ENCODE measurements at places on chromosomes 11 and 22.

- DNase-seq, result no peak
Observed at GRCh38 chr11:85495918-85496317, 131.2 kb downstream of the DLG2 start.

DNA sequence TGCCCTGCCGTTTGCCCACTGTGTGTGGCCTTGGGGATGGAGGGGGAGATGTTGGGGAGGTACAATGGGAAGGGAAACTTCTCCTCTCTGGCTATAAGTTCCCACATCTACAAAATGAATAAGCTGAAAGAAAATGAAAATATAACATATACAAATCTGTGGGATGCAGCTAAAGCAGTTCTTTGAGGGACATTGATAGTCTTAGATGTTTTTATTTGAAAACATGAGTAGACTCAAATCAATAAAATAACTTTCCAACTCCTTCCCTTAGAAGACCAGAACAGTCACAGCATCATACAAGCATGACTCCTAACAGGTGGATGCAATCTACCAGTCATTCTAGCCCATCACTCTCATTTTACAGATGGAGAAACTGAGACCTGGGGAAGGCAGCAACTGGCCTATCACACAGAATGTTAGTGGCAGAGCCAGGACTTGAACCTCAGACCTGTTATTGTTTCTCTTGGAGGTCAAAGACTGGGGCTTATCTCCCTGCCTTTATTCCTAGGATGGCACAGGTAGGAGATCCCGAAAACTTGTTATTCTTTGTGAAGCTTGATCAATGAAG lies 25.2 kb upstream of the CCDC86 start:
- no peak for DNase-seq

DNA sequence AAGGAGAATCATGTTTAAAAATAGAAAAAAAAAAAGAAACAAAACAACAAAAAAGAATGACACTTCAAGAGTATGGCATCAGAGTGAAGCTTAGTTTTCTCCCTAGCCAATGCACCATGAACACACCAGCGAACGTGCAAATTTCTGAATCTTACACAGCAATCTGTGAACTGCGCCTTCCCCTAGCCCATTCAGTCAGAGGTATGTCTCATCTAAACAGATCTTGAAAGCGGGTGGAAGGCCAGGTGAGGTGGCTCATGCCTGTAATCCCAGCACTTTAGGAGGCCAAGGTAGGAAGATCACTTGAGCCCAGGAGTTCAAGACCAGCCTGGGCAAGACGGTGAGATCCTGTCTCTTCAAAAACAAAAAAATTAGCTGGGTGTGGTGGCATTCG lies 113.1 kb downstream of the MICAL3 start:
- DNase-seq, result no peak

DNA sequence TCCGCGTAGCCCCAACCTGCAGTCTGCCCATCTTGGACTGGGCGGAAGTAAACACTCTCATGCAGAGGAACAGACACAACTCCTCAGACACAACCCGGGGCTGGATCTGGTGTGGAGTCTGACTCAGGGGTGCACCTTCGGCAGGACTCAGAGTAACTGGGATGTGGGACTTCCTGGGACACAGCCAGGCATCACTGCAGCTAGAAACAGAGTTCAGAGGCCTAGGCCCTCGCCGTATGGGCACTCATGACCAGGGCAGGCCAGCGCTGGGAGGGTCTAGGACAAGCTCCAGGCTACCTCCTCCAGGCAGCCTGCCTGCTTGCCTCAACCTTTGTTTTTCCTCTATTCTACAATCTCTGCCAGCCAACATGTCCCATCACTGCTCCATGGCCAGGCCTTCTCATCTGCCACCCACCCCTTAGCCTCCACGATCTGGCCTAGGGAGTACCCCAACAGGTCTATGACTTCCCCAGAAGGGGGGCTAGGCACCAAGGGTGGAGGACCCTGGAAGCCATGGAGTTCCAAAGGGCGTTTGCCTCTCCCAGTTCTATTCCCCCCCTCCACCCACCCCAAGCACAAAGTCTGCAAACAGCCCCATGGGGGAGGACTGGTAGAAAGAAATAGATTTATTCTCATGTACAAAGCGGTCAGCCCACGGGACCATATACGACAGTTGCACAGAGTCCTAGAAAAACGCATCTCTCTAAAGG lies 98.5 kb downstream of the PDE2A start:
- no peak for DNase-seq

- no peak for DNase-seq
Observed at GRCh38 chr22:46780453-46780852, 18.0 kb downstream of the TBC1D22A start.

DNA sequence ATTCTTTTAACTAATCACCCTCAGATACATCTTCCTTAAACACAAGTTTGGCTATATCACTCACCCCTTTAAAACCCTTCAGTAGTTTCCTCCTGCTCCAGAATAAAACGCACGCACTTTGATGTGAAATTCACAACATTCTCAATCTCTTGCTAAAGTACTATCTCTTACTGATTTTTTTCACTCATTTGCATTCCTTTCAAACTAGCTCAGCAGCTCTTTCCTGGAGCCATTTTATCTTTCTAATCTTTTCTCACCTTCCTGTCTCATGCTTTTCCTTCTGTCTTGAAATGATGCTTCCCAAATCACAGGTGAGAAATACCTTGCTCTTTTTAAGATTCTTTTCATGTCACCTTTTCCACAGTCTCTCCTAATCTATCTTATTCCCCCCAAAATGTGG lies 1074.4 kb downstream of the DLG2 start:
- no peak for DNase-seq

- peak; percentile 81 for DNase-seq
Observed at GRCh38 chr11:66312549-66313320, 4.1 kb downstream of the CD248 start.

- DNase-seq, result peak; percentile 99
Observed at GRCh38 chr11:117176186-117176585, 2.4 kb upstream of the SIDT2 start.

- DNase-seq, result no peak
Observed at GRCh38 chr11:95257456-95257971, 26.5 kb upstream of the SESN3 start.

DNA sequence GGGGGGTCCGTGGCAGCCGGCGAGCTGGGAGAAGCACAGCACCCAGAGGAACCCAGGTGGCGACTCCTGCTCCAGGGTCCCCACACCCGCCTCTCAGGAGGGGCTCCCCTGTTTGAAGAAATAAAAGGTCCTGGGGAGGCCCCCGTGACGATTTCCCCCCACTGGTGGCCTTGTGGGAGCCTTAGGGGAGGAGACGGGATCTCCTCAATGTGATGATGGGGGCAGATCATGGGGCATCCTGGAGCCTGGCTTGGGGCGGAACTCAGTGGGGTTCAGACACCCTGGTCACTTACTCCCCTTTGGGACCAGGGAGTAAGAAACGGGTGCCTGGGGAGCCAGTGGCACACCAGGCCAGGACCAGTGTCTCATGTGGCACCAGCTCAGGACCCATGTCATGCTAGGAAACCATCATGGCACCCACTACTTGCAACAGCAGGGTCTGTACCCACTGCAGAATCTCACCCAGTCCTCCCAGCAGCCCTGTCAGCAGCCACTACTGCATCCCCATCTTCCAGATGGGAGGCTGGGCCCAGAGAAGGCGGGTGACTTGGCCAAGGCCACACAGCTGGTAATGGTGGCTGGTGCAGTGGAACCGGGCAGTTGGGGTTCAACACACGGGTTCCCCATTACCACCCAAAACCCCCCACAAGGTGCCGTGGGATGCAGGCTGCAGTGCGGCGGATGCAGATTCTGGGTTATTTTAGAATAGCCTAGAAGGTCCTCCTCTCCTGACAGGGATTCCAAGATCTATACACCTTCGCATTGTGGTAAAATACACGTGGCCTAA lies 130.7 kb downstream of the CTTN start:
- DNase-seq, result no peak

GRCh38 chr22:43099095-43099494 lies 9.9 kb upstream of the TTLL1 start:
- no peak for DNase-seq

GRCh38 chr22:40070701-40071100 lies 75.9 kb downstream of the FAM83F start:
- DNase-seq, result no peak

DNA sequence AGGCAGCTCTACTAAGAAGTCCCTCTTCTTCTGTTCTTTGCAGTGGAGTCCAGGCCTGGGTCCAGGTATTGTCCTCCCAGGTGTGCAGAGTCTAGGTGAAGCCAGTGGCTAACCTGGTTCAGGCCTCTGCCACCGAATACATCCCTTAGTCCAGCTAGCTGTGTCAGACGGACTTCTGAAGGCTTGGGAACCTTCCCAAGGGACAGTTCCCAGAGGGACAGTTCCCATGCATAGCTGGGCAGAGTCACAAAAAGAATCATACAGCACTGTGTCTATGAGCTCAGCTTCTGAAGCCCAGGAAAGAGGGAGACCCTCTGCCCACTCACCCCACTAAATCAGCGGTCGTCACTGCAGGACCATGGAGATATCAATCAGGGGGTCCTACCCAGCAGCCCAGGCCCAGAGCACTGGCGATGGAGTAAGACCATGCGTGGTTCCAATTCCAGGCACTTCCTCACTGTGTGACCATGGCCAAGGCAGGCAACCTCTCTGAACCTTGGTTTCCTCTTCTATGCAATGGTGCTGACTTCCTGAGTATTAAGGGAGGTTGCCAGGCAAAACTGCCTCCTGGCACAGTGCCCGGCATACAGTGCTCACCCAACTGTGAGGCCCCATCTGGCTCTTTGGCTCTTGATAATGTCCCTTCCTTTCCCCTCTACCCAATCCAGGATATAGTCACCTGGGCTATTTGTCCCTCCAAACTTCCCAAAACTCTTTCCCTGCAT lies 3.4 kb downstream of the MS4A10 start:
- DNase-seq, result no peak

- DNase-seq, result no peak
Observed at GRCh38 chr11:124778281-124778680, 16.2 kb upstream of the ESAM start.

- DNase-seq, result no peak
Observed at GRCh38 chr11:77558380-77558779, 31.4 kb upstream of the AQP11 start.

- DNase-seq, result no peak
Observed at GRCh38 chr11:60347084-60347797, 20.2 kb downstream of the MS4A6E start.

- no peak for DNase-seq
Observed at GRCh38 chr11:43830928-43831440, 49.6 kb upstream of the ALKBH3 start.

DNA sequence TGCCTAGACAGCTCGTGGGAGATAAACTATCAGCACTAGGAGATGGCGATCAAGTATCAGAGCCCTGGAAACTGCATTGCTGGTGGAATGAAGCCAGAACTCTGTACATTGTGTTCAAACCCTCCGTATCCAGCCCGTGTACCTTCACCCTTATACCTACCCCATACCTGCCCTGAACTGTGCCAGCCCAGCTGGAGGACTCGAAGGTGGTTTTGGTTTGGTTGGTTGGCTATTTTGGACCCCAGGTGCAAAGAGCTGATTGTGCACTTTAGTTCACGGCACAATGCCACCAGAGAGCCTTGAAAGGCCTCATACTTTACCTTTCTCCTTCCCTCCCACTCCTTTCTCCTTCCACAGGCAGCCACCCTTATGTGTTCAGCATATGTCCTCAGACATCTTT lies 16.0 kb downstream of the FAM83F start:
- no peak for DNase-seq

DNA sequence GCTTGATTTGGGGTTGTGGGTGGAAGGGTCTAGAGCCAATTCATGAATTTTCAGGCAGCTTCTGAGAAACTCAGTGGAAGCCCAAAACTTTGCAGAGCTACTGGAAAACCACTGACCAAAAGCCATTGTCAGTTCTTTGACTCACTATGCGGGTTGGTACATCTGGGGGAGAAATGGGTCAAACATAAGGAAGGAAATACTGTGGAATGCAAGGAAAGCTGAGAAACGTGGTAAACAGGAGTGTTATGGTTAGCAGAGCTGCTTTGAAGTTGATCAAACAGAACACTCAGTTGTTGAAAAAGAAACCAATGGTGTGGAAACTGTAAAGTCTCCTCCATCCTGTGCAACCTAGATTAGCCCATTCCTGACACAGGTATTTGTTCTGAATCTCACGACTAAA lies 6.3 kb upstream of the ABTB2 start:
- no peak for DNase-seq

DNA sequence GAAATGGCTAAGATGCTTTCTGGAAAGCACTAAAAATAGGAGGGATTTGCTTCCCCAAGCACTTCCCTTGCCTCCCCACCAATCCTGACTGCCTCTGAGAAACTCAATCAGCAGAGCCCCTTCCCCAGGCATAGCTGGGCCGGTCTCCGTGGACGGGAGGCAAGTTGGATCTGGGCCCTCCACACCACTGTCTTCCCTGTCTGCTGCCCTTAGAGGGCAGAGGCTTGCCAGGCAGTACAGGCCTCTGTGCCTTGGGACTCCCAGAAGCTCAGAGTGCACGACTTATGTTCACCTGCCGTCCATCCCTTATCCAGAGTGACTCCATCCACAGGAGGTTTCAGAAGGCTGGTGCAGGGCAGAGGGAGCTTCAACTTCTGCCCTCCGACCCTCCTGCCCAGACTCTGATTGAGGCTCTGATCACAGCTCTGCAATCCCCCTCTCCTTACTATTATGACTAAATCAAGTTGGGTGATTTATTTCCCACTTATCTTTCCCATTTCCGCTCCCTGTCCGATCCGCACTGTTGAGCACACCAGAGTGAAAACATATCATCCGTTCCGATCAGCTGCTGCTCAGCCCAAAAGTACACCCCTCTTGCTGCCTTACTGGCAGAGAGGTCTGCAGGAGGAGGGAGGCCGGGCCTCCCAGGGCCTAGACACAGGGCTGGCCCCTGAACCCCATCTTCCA lies 71.8 kb downstream of the DSCAML1 start:
- DNase-seq, result no peak

- DNase-seq, result no peak
Observed at GRCh38 chr11:122019908-122020694, 95.9 kb downstream of the BLID start.

DNA sequence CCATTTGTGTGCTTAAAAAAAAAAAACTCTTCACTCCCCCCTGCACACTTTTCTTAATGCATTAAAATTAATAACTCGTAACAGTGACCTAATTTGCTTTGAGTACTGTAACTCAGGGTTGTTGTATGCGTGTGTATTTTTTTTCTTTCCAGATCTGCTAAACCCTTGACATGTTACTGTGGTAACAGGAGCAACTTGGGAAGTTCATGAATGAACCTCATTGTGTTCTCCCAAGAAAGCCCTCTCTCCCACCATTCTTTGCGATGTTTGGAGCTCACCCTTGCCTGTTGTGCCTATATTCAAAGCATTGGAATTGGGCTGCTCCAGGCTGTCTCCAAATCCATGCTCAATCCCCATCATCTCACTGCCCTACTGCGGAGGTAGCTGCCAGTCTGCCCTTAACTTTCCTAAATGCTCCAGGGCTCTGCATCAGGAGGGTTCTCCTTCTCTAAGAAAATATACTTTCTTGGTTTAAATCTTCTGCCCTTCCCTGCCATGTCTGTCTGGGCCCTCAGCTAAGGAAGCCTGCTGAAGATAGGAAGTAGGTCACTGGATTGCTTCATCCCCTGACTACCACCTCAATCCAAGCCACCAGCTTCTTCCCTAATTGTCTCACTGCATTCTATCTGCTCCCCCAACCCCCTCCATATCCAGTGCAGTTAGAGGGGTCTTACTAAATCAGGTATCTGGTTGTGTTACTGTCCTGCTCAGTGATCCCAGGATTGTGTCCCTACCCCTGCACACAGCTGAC lies 70.3 kb downstream of the KIRREL3 start:
- DNase-seq, result no peak

GRCh38 chr11:105324156-105324555 lies 184.6 kb upstream of the CARD18 start:
- no peak for DNase-seq
